SK-MEL-5 (cell line): ENCODE measurements at places on chromosomes 12 and 14. TPM values are rescaled to one million over a fixed set of nuclear protein-coding genes. Genes with fewer than 3 reads are reported as not detected.

The EIF5 gene
- 149 and 153 TPM in 2 replicates for total RNA-seq

The ART4 gene
- total RNA-seq: not detected in 2 replicates

- no peak for DNase-seq
Observed at GRCh38 chr14:79011920-79012204, 841.7 kb downstream of the NRXN3 start.

The DNAJC22 gene
- total RNA-seq: 11.9 and 13.2 TPM in 2 replicates

GRCh38 chr12:131672311-131672940 is 38.5 kb upstream of the SFSWAP start:
- no peak for DNase-seq
